ENCODE measurements at places on chromosomes 5 and 9.

DNA sequence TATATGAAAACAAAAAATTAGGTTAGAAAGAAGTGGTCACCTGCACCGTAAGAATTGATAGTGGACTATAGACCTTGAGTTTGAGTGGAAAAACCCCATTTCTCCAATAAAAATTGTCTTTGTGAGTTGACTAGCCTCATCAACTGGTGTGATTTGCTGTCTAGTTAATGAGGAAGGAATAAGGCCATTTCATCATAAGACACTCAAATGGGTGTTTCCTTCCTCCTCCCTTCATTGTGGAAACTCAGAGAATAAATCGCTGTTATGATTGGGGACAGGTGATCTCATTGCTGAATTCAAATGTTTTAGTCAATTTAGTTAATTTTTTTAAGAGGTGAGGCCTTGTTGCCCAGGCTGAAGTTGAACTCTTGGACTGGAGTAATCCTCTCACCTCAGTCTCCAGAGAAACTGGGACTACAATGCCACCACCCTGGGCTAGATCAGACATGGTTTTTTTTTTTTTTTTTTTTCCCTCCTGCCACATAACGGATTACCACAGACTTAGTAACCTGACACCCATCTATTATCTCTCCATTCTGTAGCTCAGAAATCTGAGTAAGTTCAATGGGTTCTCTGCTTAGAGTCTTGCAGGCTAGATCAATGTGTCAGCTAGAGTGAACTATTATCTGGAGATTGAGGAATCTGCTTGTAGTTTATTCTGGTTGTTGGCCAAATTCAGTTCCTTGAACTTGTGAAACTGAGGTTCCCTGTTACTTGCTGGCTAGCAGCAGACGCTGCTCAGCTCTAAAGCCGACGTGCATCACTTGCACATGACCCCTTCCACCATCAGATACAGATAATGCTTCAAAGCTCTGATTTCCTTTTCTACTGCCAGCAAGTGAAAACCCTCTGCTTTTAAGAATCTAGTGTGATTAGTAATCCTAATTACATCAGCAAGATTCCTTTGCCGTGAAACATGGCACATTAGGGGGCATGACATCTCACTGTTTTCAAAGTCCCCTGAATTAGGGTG lies 663.8 kb upstream of the CDH9 start:
- no peak for DNase-seq

- DNase-seq: no peak
Measured at GRCh38 chr5:114411380-114411931, 49.6 kb downstream of the KCNN2 start.

DNA sequence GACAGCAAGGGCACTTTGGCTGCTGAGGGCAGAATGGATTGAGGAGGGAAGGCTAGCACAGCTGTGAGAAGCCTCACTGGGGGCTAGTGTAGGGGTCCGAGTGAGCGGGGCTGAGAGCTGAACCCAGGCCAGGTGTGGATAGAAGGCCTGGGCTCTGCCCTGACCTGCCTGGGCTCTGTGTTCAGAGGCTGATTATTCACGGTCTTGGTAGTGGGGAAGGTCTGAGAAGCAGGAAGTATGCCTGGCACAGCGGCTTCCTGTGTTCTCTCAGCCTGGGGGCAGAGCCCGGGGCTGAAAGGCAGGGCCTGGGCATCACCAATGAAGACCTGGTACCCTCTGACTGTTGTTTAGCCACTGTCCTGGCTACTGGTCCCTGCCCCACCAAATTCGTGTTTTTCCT lies 136.4 kb upstream of the TBC1D2 start:
- no peak for DNase-seq

- DNase-seq: no peak
Measured at GRCh38 chr9:100595391-100596199, 17.7 kb downstream of the CAVIN4 start.

GRCh38 chr5:91079037-91079436 lies 304.1 kb downstream of the ARRDC3 start:
- DNase-seq: no peak

All from stimulated activated CD8-positive, alpha-beta memory T cell treated with anti-CD3 and anti-CD28 coated beads, Interleukin-4, amount 100 ng/mL, for 1 hour (primary cell).